Hematopoietic multipotent progenitor cell treated with erythropoietin and hydrocortisone succinate and interleukin-3 and kit ligand, for 15 days (in vitro differentiated cells): ENCODE measurements at places on chromosomes 3 and 15.
A peak's percentile ranks its signal among the peaks of the same experiment; 100 is the strongest.

DNA sequence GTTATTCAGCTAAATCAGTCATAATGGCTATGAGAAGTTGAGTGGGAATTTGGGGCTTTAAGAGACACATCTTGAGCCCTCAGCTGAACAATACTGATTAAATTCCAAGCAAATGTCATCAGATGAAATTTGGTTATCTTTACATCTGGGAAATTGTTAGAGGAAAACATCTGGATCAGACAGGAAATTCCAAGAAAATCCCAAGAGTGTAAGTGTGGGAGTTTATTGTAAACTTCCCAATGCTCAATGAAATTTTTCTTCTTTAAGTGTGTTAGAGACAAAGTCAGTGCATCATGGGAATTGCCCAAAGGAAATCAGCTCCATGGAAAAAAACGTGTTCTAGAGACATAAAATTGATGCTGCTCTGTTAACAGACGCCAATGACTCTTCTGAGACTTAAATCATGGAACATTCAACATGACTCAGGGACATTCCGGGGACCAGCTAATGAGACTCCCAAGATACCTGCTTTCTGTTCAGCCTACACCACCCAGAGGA is 19.8 kb upstream of the DCLK3 start:
- DNase-seq, result no peak

DNA sequence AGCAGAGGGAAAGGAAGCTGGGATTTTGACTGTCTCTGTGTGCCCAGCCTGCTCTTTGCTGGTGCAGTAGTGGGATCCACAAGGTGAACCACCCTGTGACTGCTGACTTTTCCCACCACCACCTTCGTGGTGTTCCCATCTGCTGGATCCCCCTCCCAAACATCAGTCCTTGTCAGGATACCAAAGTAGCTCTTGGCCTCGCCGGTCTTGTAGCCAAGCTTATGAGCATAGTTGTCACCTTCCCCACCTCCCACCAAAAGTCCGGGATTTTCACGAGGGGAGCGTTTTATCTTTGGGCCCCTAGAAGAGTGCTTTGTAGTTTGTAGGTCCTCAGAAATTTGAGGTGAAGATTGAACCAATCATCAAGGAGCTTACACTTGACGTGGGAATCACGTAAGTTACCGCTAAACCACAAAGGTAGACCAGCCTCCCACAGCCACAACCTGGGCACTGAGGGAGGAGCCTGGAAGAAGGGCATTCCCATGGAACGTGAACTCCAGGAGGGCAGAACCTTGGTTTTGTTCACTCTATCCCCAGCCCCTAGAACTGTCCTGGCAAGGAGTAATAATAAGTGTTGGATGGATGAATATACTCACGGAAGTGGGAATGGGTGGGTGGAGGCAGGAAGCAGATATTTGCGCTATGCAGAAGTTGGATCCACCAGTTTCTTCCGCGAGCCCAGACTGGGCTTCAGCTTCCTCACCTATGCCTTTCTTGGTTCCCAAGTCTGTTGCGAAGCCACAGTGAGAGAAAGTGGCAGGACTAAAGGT is 814 bp upstream of the TEX264 start:
- no peak for DNase-seq

GRCh38 chr3:184635126-184635525 is 73.5 kb downstream of the EPHB3 start:
- no peak for DNase-seq

GRCh38 chr15:46278486-46279090 is 643.8 kb downstream of the SQOR start:
- DNase-seq, result no peak

DNA sequence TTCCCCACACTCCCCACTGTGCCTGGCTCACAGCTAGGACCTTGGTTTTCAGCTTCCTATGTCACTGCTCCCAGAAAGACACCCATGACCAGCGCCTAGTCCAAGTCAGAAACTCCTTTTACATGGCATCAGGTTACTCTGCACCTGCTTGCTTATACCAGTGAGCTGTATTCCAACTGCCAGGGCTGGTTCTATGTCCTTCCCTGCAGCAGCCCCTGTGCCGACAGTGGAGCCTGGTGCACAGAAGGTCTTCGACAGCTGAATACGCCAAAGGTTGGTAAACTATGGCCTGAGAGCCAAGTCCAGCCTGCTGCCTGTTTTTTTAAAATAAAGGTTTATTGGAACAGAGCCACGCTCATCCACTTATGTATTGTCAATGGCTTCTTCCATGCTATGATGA is 102.5 kb downstream of the IQSEC1 start:
- DNase-seq, result no peak

- DNase-seq, result no peak
These were observed 148.6 kb downstream of the SST start for GRCh38 chr3:187521546-187521945.

GRCh38 chr3:125478326-125478725 is 41.7 kb downstream of the SNX4 start:
- DNase-seq, result no peak

GRCh38 chr15:83930392-83931212 is 276.7 kb downstream of the ADAMTSL3 start:
- no peak for DNase-seq

DNA sequence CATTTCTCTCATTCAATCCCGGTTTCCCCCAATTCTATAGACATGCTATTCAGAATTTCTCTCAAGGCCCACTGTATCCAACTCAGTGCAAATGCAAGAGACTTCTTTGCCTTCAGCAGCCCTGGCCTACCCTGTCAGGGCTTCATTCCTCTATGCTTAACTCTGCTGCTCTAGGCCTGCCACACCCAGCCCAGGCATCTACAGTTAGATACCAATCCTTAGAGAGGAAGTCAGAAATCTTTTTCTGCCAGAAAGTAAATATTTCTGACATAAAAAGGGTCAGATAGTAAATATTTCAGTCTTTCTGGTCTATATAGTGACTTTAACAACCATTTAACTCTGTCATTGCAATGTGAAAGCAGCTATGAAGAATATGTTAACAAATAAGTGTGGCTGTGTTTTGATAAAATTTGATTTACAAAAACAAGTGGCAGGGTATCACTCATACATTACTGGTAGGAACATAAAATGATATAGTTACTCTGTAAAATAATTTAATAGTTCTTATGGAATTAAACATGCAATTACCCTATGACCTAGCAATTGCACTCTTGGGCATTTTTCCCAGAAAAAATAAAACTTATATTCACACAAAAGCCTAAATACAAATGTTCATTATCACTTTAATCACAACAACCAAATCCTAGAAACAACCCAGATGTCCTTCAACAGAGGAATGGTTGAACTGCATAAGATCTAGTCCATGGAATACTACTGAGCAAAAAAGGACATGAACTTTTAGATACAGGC is 942.0 kb downstream of the SQOR start:
- DNase-seq, result no peak

GRCh38 chr15:93384886-93385285 is 295.9 kb upstream of the RGMA start:
- DNase-seq, result no peak

DNA sequence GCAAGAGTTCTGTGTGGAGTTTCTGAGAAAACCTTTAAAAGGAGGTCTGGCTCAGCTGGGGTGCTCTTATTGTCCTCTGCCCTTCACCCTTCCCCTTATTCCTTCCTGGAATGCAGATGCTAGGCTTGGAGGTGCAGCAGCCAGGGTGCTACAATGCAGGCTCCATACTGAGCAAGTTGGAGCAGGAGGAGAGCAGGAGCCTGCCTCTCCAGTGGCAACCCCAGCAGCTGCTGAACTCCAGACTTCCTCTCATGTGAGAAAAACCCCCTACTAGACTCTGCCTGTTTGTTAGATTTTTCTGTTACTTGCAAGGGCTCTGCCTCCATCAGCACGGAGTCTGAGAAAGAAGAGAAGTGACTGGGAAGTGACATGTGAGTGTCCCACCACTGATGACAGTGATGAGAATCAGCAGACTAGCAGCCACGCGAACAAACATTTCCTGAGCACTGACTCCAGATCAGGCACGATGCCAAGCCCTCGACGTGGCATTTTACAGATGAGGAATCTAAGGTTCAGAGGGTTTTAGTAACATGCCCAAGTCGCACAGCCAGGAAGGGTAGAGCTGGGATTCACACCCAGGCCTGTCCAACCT is 16.1 kb upstream of the RARRES1 start:
- DNase-seq, result peak; percentile 81

GRCh38 chr3:172580680-172581401 is 57.6 kb upstream of the TNFSF10 start:
- DNase-seq, result no peak

- no peak for DNase-seq
These were observed 271.4 kb downstream of the POLQ start for GRCh38 chr3:121274411-121274810.

GRCh38 chr15:50051811-50052419 is 67.1 kb downstream of the ATP8B4 start:
- DNase-seq, result peak; percentile 4

GRCh38 chr3:98766924-98767323 is 3.8 kb downstream of the ST3GAL6 start:
- no peak for DNase-seq

DNA sequence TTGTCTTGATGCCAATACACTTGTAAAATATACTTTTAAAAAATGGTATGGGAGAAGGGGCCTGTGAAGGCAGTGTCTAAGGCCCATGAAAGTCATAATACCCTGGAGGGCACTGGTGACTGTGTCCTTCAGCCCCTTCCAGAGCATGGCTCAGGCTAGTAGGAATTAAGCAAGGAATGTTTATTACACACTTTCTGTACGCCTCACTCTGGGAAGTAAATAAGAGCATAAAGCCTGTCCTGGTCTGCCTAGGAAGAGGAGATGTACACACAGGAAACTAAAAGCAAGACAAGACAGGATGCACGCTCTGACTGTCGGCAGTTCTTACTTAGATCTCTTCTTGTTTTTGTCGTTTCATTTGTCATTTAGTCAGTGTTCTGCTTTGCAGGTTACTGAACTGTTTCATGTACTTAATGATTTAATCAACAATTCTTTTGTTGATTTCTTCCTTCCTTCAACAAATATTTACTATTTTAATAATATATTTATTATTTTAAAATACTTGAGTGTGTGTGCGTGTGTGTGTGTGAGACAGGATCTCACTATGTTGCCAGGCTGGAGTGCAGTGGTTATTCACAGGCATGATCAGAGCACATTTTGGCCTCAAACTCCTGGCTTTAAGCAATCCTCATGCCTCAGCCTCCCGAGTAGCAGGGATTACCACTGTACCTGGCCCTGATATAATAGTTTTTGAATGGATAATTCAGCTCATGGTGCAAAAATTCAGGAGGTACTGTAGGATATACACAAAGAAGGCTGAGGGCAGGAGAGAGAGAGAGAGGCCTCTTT is 9.0 kb upstream of the SMAD6 start:
- no peak for DNase-seq

- DNase-seq, result no peak
These were observed 47.3 kb downstream of the CCR3 start for GRCh38 chr3:46289551-46289950.

- DNase-seq, result no peak
These were observed 883 bp downstream of the RTP4 start for GRCh38 chr3:187369089-187369447.

- no peak for DNase-seq
These were observed 14.9 kb downstream of the IGSF10 start for GRCh38 chr3:151446002-151446340.

GRCh38 chr15:68679961-68680371 is 101.2 kb downstream of the CORO2B start:
- DNase-seq, result no peak

DNA sequence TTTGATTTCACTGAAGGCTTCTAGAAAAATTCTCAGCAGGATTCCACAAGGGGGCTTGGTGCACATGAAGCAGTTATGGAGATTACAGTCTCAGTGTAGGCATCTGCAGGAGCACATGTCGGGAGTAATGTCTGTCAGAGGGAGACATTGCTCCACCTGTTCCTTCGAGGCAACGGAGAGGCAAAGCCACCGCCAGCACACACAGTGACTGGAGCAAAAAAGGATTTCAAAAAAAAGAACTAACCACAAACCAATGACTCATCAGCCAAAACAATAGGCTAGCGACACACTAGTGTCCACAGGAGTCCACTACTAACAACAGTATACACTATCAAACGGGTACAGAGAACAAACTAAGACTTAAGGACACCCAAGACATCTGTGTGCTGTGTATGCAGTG is 68.9 kb downstream of the NPTN start:
- no peak for DNase-seq

DNA sequence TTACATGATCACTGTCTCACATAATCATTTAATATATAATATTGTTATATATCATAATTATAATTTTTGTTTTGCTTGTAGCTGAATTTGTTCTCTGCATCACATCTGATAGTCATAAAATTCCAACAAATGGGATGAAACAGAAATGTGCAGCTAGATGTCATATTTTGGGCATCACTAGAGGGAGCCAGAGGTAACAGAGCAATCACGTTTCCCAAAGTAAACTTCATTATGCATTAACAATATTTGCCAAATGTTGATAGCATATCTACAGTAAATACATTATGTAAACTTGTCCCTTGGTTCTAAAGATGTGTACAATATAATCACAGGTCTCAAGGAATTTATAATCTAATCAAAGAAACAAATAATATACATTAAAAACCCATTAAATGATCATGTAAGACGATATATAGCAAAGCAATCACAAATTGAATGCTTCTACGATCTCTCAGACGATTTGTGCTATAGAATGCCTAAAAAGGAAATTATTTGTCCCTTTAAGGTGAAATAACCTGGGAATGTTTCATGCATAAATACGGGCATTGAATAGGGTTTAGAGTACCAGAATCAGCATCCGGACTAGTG is 234.2 kb upstream of the MCTP2 start:
- DNase-seq, result peak; percentile 6

DNA sequence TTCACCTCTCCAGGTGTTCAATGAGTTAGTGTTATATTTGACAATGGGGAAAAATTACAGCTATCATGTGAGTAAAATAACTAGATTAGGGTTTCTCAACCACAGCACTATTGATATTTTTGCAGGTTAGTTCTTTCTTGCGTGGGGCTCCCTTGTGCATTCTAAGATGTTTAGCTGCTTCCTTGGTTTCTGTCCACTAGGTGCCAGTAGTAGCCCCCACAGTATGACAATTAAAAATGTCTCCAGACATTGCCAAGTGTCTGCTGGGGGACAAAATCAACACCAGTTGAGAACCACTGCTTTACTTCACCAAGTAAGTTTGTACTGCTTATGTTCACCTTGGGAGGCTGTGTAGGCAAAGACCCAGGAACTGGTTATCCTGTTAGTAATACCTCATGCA is 618.7 kb downstream of the EDEM1 start:
- DNase-seq, result no peak

- no peak for DNase-seq
These were observed 96.6 kb upstream of the CLSTN2 start for GRCh38 chr3:139838269-139838957.

- no peak for DNase-seq
These were observed 252.2 kb upstream of the TBL1XR1 start for GRCh38 chr3:177449360-177450006.

- DNase-seq, result no peak
These were observed 155.8 kb downstream of the TLE3 start for GRCh38 chr15:69941706-69942495.

DNA sequence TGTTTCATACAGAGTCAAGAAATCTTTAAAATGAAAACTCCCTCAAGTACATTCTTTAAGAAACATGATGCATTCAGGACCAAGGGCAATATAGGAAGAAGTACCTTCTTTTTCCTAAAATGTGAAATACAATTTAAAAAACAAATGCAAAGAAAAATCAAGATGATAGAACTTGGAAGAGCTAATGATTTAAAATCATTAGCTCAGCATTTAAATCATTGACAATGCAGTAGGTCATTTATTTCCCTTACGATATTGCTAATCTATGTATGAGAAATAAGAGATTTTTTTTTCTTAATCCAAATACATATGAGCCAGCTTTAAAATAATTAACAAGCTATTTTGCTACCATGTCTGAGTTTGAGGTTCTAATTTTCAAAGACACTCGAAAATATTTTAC is 105.5 kb downstream of the HHLA2 start:
- no peak for DNase-seq
